ENCODE measurements at places on chromosomes 11 and 22.
A peak's percentile ranks its signal among the peaks of the same experiment; 100 is the strongest.

- no peak for DNase-seq
Measured at GRCh38 chr22:24367841-24368240, 59.6 kb upstream of the ADORA2A start.

DNA sequence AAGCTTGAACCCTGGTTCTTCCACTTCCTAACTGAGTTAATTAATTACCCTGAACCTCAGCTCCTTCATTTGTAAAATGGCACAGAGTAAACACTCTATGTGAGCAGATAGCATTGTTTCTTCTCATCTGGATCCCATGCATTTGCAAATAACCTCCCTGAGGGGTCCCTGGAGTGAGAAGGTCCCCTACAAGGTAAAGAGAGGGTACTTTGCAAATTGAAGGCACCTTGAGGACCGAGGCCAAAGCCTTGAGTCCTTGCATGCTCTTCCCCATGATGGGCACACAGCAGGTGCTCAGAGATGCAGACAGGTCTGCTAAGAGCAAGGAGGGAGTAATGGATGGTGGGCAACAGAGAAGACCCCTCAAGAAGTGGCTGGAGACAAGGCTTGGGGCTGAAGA is 33.2 kb downstream of the OTOG start:
- no peak for DNase-seq

DNA sequence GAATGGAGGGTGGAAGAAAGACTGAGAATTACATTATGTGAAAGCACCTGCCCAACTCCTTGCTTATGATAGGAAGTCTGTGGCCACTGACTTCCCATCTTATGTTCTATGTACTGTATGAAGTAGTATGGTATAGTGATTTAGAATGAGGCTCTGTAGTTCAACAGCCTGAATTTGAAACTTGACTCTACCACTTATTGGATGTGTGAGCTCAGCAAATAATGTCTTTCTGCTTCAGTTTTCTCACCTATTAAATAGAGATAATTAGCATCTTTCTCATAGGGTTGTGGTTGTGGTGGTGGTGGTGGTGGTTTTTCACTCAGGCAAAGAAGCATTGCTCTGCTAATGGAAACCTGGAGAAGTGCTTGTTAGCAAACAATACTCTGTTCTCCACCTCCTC is 121.6 kb downstream of the PAX6 start:
- DNase-seq, result peak; percentile 55

GRCh38 chr22:41217553-41218157 is 12.5 kb downstream of the L3MBTL2 start:
- no peak for DNase-seq

DNA sequence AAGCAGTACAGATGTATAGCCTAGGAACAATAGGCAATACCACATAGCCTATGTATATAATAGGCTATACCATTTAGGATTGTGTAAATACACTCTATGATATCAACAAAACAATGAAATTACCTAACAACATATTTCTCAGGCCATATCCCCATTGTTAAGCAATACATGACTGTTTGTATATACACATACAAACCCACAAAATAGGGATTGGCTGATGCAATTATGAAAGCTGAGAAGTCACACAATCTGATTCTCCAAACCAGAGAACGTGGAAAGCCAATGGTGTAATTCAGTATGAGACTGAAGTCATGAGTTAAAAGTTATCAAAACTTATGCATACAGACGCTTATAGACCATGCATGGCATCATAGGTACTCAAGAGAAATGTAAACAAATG is 700.1 kb upstream of the RAG2 start:
- DNase-seq, result no peak

DNA sequence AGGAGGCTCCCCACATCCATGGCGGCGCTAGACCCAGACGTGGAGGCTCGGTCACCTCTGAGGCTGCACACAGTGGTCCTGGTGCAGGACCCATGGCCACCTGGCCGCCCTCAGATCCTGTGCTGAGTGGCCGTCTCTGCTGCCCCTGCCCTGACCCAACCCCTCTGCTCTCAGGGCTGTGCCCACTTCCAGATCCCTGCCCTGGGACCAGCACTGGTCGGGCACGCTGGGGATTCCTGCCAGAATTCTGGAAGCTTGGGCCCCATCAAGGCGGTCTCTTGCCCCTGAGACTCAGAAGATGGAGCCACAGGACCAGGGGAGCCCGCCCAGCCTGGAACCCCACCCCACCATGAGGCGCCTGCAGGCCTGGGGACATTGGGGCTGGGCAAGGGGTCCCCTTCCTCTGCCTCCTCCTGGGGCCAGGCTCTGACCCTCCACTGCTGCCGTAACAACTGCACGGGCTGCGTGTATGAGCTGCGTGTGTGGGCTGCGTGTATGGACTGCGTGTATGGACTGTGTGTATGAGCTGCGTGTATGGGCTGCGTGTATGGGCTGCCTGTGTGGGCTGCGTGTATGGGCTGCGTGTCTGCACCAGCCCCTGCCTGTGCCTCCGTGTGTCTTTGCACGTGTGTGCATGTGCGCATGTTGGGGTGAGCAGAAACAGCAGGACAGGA is 48.7 kb downstream of the IGLL1 start:
- no peak for DNase-seq

Data from NCI-H446 (cell line).